ENCODE measurements at places on chromosomes 3 and 15. TPM values are rescaled to one million over a fixed set of nuclear protein-coding genes. Genes with fewer than 3 reads are reported as not detected.

The NXPE3 gene
- total RNA-seq, result 6.3 TPM

The STAC gene
- 0.40 TPM for total RNA-seq

The FBXW12 gene
- not detected for total RNA-seq

The GOLGA8S gene
- not detected for total RNA-seq

DNA sequence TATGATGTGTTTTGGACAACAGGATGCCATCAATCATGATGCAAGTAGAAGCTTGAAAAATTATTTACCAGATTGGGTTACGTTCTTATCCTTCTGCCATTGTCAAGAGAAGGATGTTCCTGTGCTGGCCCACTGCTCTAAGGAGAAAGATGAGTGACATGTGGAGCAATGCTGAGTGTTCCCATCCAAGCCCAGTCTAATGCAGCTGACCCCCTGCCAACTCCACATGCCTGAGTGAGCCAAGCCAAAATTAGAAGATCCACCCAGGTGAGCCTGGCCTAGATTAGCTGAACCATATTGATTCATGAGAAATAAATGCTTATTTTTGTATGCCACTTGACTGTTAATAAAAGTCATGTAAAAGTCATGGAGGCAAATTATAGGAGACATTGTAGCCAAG, 446.5 kb downstream of the CNTN3 start:
- no peak for DNase-seq

GRCh38 chr15:38260077-38260476, 7.4 kb downstream of the SPRED1 start:
- DNase-seq, result no peak

DNA sequence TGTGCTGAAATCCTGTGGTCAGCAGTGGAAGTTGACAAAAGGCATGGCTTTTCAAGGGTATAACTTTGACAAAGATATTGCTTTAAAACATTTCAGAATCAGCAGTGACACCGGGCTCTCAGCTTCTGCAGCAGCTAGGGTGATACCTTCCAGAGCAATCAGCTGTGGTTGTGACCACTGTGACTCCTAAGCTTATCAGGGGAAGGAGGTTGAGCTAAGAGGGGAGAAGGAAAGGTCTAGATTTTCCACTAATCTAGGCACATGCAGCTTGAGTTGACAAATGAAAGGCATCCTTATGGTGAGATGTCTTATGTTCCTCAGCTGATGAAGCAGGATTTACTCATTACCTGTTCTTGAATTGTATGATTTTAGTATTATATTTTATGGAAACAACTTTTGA, 16.3 kb upstream of the LRRFIP2 start:
- DNase-seq, result no peak

DNA sequence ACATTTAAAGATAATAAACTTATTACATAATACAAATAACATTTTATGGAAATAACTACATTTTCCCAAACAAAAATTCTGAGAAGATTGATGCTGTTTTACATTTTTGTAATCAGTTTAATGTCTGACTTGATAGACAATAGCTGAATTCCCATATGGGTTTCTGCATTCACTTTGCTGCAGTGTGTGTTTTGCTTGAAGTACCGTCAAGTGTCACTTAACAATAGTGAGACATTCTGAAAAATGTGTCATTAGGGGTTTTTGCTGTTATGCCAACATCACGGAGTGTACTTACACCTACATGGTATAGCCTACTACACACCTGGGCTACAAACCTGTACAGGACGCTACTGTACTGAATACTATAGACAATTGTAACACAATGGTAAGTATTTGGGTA, 57.5 kb downstream of the USF3 start:
- DNase-seq, result no peak

DNA sequence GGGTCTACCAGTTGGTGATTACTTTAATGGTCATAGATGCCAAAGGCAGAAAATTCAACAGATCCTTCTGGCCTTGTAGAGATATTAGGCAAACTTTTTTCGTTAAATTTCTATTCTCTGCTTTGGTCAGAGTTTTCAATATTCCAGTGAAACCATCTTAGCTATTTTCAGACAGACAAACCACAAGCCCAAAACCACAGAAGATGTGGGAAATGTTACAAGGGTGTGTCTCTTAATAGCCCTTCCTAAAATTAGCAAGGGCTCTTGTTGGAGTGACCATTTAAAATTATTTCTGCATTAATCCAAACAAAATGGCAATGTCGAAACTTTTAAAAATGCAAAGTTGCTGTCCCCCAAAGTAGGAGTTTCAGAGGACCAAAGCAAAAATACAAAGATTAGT, 102.8 kb downstream of the ARRDC4 start:
- DNase-seq, result no peak

GRCh38 chr3:197035577-197035976, 6.0 kb upstream of the MELTF start:
- DNase-seq, result no peak

DNA sequence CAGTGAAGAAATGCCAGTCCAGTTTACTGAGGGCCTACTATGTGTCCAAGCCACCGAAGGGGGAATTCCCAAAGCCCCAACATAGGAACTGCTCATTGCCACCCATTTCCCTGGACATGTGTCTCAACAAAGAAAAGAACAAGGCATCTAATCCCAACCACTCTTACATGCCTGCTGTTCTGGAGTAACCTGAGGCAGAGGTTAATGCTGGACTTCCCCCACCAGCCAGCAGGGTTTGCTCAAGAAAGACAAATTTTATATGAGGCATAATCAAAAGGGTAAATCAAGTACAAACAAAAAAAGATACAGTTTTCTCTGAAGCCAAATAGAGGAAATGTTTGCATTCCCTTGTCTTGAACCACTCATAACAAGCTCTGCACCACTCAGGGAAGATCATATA, 4.1 kb downstream of the ADCY5 start:
- no peak for DNase-seq

- no peak for DNase-seq
These were observed 704.1 kb upstream of the SGO1 start for GRCh38 chr3:20890111-20890519.

DNA sequence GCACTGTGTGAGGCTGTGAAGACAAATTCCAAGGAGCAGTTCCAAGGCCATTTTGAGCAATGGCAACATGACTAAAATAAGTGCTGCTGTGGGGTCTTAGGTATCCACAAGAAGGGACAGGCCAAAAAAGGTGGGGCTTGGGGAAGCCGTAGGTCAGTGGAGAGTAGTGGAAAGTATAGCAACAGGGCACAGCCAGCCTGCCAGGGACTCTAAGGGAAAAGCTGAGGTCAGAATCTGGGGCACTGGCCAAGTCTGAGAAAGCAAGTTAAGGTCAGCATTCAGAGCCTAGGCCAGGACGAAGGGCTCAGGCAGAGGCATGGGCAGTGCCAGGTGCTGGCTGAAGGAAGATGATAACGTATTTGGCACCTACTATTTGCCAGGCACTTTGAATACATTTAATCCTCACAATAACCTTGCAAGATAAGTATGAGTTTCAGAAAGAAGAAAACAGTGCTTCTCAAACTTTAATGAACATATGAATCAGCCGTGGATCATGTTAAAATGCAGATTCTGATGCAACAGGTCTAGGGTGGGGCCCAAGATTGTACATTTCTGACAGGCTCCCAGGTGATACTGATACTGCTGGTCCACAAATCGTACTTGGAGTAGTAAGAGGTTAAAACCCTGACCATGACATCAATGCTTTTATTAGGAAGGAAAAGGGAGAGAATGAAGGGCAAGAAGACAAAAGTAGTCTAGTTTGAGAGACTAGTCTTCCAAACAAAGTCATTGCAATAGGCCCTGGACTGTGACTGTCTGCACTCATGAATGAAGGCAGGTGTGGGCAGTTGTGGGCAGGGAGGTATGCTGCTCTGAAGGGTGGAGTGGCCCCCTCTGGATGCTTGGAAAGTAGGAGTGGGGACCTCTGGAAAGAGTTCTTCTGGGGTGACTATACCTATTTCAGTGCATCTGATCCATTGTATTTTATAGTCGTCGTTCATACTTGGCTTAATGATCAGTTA, 106.3 kb upstream of the ANKRD28 start:
- no peak for DNase-seq

GRCh38 chr3:187753516-187753915, 8.2 kb upstream of the BCL6 start:
- no peak for DNase-seq

- DNase-seq, result peak; percentile 14
These were observed 1.7 kb downstream of the TBC1D5 start for GRCh38 chr3:17740721-17741141.

DNA sequence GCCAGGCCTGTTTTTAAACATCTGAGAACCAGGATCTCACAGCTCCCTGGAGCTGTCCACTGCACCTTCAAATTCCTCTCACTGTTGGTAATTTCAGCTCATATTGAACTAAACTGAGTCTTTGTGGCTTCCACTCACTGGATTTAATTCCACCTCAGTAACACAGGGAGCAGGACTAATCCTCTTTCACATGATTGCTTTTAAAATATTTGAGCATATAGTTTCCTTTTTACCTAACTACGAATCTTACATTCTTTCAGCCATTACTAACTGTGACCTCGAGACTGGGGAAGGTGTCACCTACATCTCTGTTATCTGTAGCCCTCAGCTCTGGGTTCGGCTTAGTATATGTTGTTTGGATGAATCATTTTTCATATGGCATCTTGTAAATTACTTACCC, 194.3 kb upstream of the C2CD4B start:
- DNase-seq, result no peak

GRCh38 chr3:36135863-36136262, 244.4 kb upstream of the STAC start:
- no peak for DNase-seq

GRCh38 chr15:23647001-23647295, 719 bp downstream of the MAGEL2 start:
- DNase-seq, result no peak

- no peak for DNase-seq
These were observed 11.9 kb downstream of the MCM2 start for GRCh38 chr3:127610105-127610504.

DNA sequence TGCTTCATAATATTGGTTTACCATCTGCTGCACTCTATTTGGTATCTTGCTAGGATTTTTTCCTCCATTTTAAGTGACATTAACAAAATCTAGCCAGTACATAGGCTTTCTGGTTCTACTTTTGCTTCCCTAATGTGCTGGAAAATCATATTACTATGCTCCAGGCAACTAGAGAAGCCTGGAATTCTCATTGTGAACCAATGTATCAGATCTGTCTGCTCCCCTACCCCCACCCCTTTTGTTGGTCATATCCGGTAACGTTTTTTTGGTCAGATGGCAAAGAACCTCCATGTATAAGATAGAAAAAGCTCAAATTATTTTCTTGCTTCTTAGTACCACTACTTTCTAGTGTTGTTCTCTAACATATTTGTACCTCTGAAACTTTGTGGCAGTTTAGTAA, 17.1 kb downstream of the MAP2K5 start:
- no peak for DNase-seq

DNA sequence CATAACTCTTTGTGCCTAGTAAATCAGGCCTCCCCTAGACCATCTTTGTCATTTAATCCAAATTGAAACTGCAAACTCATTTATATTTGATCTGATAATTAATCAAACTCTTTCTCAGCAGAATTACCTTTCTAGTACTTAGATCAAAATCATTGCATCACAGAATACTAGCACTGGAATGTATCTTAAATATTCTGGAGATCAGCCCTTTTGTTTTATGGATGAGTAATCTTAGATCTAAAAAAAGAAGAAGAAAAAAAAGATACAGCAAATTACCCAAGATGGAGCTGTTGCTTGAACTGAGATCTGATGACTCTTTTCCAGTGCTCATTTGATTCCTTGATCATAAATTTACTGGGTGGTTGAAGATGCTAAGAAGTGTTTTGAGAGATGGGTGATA, 47.9 kb downstream of the NAALADL2 start:
- no peak for DNase-seq

DNA sequence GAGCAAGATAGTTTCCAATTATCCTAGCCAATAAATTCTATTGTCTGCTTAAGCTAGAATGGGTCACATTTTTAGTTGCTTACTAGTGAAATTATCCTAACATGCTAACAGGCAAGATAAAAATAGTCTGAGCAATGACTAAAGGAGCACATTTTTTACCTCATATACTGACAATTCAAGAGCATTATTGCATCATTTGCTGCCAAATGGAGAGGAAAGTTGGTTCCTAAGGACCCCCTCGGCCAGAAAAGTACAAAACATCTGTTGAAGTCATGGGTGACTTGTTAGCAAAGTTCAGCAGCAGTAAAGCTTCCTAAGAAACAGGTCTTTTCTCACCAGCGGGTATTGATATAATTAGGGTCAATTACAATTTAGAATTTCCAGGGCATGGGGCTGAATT, 1001.0 kb downstream of the FHIT start:
- DNase-seq, result no peak

DNA sequence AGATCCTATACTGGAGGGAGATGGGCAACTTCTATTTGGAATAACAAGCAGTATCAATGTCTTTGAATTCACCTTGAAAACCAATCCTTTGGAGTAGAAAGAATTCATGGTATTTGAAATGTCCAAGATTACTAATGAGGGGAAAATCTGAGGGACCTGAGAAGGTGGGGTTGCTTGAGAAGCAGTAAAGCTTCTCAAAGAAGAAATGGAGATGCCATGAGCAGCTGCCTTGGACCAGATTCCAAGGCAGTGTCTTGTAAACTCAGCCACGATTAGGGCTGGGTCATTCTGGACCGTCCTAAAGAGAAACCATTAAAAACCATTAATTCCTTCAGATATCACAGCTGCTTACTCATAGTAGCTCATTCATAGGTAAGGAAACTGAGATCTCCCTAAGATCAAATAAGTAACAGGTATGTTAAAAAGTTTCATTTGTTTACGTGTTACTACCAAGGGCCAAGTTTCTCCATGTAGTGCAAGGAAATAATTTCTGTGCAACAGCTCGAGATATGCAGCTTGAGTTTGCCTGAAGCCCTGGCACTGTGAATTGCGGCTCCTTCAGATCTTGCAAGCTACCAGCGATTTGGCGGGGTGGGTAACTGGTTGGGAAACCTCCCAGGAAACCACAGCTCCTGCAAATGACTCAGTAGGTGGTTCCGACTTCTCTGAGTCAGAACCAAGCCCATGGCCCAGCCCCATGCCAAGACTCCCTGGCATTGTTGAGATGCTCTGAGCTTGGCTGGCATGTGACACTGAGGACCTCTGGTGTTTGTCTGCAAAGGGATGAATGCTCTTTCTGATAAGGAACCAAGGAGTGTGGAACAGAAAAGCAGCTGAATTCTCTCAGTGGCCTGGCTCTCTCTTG, 296.8 kb downstream of the RORA start:
- DNase-seq, result peak; percentile 61

DNA sequence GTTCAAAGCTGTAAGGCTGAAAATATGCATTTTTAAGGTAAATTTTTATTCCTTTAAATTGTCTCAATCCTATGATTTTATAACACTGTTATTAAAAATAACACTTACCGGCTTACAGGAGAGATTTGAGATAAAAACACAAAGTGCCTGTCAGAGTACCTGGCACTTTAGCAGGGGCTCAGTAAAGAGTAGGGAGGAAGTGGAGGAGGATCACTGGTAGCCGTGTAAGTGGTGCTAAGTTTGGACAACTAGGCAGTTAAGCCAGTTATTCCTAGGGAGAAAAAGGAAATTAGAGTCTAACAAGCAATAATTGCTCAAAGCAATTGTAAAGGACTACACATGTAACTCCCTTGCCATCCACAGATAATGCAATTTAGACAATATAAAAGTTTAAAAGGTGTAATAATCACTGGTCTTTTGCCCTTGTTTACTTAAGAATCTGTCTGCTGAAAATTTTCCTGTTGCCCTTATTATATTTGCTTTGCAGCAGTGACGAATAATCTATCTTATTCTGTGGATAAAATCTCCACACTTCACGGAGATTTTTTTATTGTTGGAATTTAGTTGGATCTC, 204.8 kb downstream of the CDIN1 start:
- DNase-seq, result no peak

GRCh38 chr15:26744894-26745293, 28.0 kb downstream of the GABRB3 start:
- no peak for DNase-seq

- peak; percentile 25 for DNase-seq
These were observed 13.0 kb downstream of the NKTR start for GRCh38 chr3:42613462-42613861.

Data from lung microvascular endothelial cell (primary cell).